ENCODE measurements at places on chromosomes 12 and 14. TPM values are rescaled to one million over a fixed set of nuclear protein-coding genes. Genes with fewer than 3 reads are reported as not detected.

DNA sequence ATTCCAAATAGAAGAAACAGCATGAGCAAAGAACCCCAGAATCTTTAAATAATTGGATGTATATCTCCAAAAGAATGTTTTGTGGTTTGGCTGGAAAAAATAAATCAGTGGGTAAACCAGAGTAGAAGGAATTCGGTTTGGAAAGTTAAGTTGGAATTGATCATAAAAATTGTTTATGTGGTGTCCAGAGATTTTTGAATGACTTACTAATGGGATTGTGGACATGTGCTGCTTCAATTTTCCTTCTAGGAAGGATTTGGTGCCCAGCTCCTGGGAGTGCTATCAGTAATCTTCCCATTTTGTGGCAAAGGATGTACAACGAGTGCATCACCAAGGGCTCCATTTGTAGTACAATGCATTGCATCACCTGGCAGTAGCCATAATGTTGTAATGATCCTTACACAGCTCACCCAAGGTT lies 224.8 kb downstream of the SLC16A7 start:
- no peak for DNase-seq

- no peak for DNase-seq
These were observed 13.7 kb downstream of the SPTB start for GRCh38 chr14:64865992-64866391.

DNA sequence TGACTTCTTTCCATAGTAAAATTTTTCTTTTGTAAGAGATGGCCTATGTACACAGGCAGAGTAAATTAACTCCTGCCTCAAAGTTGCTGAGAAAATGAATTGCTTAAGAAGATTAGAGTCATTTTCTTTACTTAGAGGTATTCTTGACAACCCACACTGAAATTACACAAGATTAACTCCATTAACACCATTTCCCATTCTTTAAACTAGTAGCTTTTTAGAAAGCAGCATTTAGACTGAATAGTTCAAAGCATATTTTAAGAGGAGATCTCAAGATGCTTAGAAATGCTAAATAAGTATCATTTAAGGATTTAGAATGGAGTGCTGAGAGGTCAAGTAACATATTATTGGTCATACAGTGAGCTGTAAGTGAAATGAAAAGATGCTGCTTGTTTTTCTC lies 35.5 kb downstream of the PUS7L start:
- DNase-seq, result no peak

KLHL33 gene
- 0.17 TPM for total RNA-seq
